ENCODE measurements at places on chromosomes 4 and X. TPM values are rescaled to one million over a fixed set of nuclear protein-coding genes. Genes with fewer than 3 reads are reported as not detected.

DNA sequence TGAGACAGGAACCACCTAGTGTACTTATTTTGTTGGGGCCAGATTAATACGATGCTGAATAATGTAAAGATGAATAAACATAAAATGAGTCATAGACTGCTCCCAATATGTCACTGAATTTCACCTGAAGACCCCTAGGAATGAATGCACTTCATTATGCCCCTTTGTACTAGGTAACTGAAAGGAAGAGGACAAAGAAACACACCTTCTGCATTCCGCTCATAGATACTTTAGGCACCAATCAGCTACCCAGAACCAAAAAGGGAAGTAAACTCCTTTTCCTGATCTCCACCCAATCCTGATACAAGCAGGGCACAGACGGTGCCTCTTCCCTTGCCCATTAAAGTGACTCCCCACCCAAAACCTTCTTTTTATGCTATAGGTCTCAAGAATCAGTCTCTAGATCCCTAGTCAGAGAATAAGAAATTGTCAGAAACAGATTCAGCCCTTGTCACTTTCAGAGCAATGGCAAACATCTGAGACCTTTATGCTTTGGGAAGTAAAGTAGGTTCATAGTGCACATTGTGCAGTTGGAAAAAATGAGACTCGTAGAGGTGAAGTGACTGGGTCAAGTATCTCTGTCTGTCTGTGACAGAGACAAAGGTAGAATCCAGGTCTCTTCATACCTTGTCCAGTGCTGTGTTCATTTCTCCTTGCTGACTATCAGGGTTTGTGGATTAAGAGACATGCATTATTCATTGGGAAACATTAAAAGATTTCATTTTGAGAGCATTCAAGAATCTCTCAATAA lies 2.3 kb downstream of the GPR174 start:
- peak overlapping the region; percentile 91 for H3K27ac ChIP-seq
- H3K4me3 ChIP-seq: peak overlapping the region; percentile 46
- H3K27me3 ChIP-seq: no peaks in the 10 kb centered on the region
- peaks cover 14% of the 10 kb centered on the region for H3K4me1 ChIP-seq

- H3K4me3 ChIP-seq: no peak overlapping the region
- H3K27ac ChIP-seq: no peak overlapping the region
- no peaks in the 10 kb centered on the region for H3K4me1 ChIP-seq
- H3K27me3 ChIP-seq: no peaks in the 10 kb centered on the region
These were observed 791.0 kb upstream of the DIAPH2 start for GRCh38 chrX:95893636-95894035.

- no peaks in the 10 kb centered on the region for H3K4me1 ChIP-seq
- no peak overlapping the region for H3K4me3 ChIP-seq
- no peaks in the 10 kb centered on the region for H3K36me3 ChIP-seq
- H3K27me3 ChIP-seq: no peaks in the 10 kb centered on the region
- DNase-seq: no peak
These were observed 58.2 kb upstream of the DUSP21 start for GRCh38 chrX:44785652-44786051.

DNA sequence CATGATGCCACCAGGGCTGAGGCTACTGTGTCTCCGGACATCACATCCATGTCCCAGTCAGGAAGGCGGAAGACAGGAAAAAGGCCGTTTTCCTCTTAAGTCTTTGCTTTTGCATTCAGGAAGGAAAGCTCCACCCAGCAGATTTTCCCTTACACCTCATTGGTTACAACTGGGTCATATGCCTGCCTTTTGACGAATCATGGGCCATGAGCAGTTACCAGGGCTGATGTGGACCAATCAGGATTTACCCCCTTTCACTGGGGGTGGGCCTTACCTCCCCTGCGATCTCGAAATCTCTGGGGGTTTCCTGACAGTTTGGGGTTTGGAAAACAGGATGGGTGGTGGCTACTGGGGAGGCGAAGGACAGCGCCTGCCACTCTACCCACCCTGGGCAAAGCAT lies 52.5 kb upstream of the GRPEL1 start:
- H3K36me3 ChIP-seq: no peaks in the 10 kb centered on the region
- H3K27ac ChIP-seq: no peak overlapping the region
- no peak overlapping the region for H3K4me3 ChIP-seq

DNA sequence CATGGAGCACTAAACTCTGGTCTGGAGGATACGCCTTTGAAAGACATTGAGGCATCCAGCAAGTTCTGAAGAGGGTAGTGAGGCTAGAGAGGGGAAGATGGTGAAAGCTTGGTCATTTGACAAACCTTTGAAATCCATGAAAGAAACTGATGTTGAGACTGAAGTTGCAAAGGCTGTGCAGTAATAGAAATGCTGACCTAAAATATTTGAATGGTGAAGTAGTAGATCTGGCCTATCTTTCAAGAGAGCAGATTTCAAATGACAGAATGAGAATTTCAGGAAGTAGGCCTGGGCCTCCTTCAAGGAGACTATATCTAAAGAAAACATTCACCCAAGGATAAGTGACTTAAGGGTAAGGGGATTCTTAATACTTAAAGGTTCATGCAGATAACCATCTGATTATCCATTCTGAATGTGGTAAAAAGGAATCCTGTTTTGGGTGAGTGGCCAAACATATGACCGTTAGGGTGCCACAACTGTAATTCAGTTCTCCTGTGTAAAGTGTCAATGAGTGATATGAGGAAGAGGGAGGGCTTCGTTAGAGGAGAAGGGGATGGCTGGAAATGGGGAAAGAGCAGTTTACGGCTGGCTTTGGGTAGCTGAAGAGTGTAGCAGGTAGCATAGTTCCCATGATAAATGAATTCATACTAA lies 62.2 kb downstream of the AMELX start:
- H3K4me1 ChIP-seq: peaks cover 2% of the 10 kb centered on the region
- no peak for DNase-seq

GRCh38 chrX:31237189-31237588 lies 165.3 kb upstream of the FTHL17 start:
- DNase-seq: no peak
- no peak overlapping the region for H3K27ac ChIP-seq
- H3K36me3 ChIP-seq: no peaks in the 10 kb centered on the region
- H3K4me3 ChIP-seq: no peak overlapping the region
- H3K4me1 ChIP-seq: no peaks in the 10 kb centered on the region
- no peaks in the 10 kb centered on the region for H3K27me3 ChIP-seq

- no peak overlapping the region for H3K4me3 ChIP-seq
- H3K4me1 ChIP-seq: no peaks in the 10 kb centered on the region
- DNase-seq: no peak
- no peaks in the 10 kb centered on the region for H3K36me3 ChIP-seq
These were observed 159.0 kb downstream of the PACRGL start for GRCh38 chr4:20859097-20859781.

DNA sequence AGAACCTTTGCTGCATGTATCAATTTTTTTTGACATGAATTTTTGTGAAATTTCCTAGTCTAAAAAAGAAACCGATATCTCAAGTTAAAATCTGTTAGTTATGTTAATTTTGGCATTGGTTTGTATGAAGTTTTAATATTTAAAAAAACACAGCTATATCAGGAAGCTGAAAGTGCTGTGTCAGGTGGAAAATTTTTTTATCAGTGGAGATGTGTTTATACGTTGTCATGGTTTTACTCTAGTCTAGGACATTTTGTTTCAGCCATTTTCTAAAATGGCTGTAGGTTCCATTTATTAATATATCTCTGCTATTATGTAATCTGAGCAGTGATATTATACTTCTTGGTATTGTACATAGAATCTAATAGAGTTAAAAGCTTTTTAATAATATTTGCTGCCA lies 34.2 kb downstream of the OCRL start:
- H3K4me3 ChIP-seq: no peak overlapping the region
- no peak overlapping the region for H3K27ac ChIP-seq
- DNase-seq: no peak
- no peaks in the 10 kb centered on the region for H3K27me3 ChIP-seq
- no peaks in the 10 kb centered on the region for H3K4me1 ChIP-seq

GRCh38 chrX:114037515-114037914 lies 546.4 kb upstream of the HTR2C start:
- H3K27ac ChIP-seq: no peak overlapping the region
- no peaks in the 10 kb centered on the region for H3K4me1 ChIP-seq
- H3K27me3 ChIP-seq: no peaks in the 10 kb centered on the region
- H3K36me3 ChIP-seq: no peaks in the 10 kb centered on the region

GRCh38 chr4:47213539-47213938 lies 182.2 kb downstream of the GABRB1 start:
- no peak overlapping the region for H3K4me3 ChIP-seq
- H3K27ac ChIP-seq: no peak overlapping the region
- no peaks in the 10 kb centered on the region for H3K4me1 ChIP-seq
- DNase-seq: no peak
- no peaks in the 10 kb centered on the region for H3K27me3 ChIP-seq
- H3K36me3 ChIP-seq: no peaks in the 10 kb centered on the region

GRCh38 chrX:115579327-115579726 lies 18.4 kb downstream of the PLS3 start:
- H3K4me1 ChIP-seq: no peaks in the 10 kb centered on the region
- no peak overlapping the region for H3K4me3 ChIP-seq
- H3K27me3 ChIP-seq: no peaks in the 10 kb centered on the region
- H3K27ac ChIP-seq: no peak overlapping the region

GRCh38 chrX:96619588-96619987 lies 65.1 kb upstream of the DIAPH2 start:
- H3K4me1 ChIP-seq: no peaks in the 10 kb centered on the region
- H3K4me3 ChIP-seq: no peak overlapping the region
- H3K36me3 ChIP-seq: no peaks in the 10 kb centered on the region
- no peaks in the 10 kb centered on the region for H3K27me3 ChIP-seq
- no peak overlapping the region for H3K27ac ChIP-seq
- no peak for DNase-seq

DNA sequence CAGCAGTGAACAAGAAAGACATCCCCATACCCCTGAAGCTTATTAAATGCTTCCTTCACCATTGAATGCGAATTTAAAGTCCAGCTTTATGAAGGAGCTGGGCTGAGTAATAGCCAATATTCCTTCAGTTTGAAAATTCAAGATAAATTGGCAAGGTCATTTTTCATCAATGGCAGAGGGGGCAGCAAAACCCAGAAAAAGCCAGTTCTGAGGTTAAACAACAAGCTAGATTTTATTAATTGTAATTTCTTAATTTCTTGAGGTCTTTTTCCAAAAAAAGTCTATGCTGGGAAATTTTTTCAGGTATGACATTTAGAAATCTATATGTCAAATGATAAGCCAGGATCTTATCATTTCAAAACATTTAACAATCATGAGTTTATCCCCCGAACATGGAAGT lies 808.9 kb downstream of the RPA4 start:
- no peaks in the 10 kb centered on the region for H3K27me3 ChIP-seq
- no peak for DNase-seq
- H3K27ac ChIP-seq: no peak overlapping the region

- no peak for DNase-seq
- no peaks in the 10 kb centered on the region for H3K27me3 ChIP-seq
- H3K4me3 ChIP-seq: no peak overlapping the region
- no peaks in the 10 kb centered on the region for H3K4me1 ChIP-seq
- no peaks in the 10 kb centered on the region for H3K36me3 ChIP-seq
These were observed 53.1 kb downstream of the NDST3 start for GRCh38 chr4:118087366-118087765.

GRCh38 chrX:49746306-49746705 lies 50.5 kb upstream of the PAGE1 start:
- DNase-seq: no peak
- no peaks in the 10 kb centered on the region for H3K4me1 ChIP-seq
- H3K4me3 ChIP-seq: no peak overlapping the region
- peaks cover 2% of the 10 kb centered on the region for H3K27me3 ChIP-seq

- H3K27ac ChIP-seq: no peak overlapping the region
- no peak for DNase-seq
- H3K27me3 ChIP-seq: peaks cover 23% of the 10 kb centered on the region
- no peak overlapping the region for H3K4me3 ChIP-seq
- H3K36me3 ChIP-seq: no peaks in the 10 kb centered on the region
- peaks cover 2% of the 10 kb centered on the region for H3K4me1 ChIP-seq
These were observed 7.7 kb downstream of the HAND2 start for GRCh38 chr4:173522160-173522950.

GRCh38 chr4:21092531-21092930 lies 392.3 kb downstream of the PACRGL start:
- no peaks in the 10 kb centered on the region for H3K27me3 ChIP-seq
- no peak overlapping the region for H3K4me3 ChIP-seq
- no peak for DNase-seq
- no peaks in the 10 kb centered on the region for H3K4me1 ChIP-seq

- DNase-seq: peak; percentile 9
- H3K27me3 ChIP-seq: no peaks in the 10 kb centered on the region
- no peaks in the 10 kb centered on the region for H3K4me1 ChIP-seq
- H3K36me3 ChIP-seq: no peaks in the 10 kb centered on the region
- H3K4me3 ChIP-seq: no peak overlapping the region
- no peak overlapping the region for H3K27ac ChIP-seq
These were observed 218.2 kb downstream of the IDS start for GRCh38 chrX:149286940-149287349.

- H3K36me3 ChIP-seq: no peaks in the 10 kb centered on the region
- peak; percentile 50 for DNase-seq
- H3K4me3 ChIP-seq: no peak overlapping the region
- H3K27ac ChIP-seq: no peak overlapping the region
These were observed 18.8 kb upstream of the RPL34 start for GRCh38 chr4:108601532-108601931.

GRCh38 chr4:170491981-170492380 lies 402.2 kb upstream of the AADAT start:
- H3K36me3 ChIP-seq: no peaks in the 10 kb centered on the region
- DNase-seq: no peak
- H3K4me3 ChIP-seq: no peak overlapping the region
- no peak overlapping the region for H3K27ac ChIP-seq

GRCh38 chrX:14095702-14096101 lies 66.0 kb upstream of the GEMIN8 start:
- no peaks in the 10 kb centered on the region for H3K4me1 ChIP-seq
- H3K36me3 ChIP-seq: no peaks in the 10 kb centered on the region
- peak; percentile 13 for DNase-seq
- no peak overlapping the region for H3K4me3 ChIP-seq
- no peak overlapping the region for H3K27ac ChIP-seq
- H3K27me3 ChIP-seq: no peaks in the 10 kb centered on the region

GRCh38 chrX:82961129-82961528 lies 547.0 kb upstream of the POU3F4 start:
- no peak overlapping the region for H3K4me3 ChIP-seq
- H3K27ac ChIP-seq: no peak overlapping the region
- no peaks in the 10 kb centered on the region for H3K27me3 ChIP-seq

DNA sequence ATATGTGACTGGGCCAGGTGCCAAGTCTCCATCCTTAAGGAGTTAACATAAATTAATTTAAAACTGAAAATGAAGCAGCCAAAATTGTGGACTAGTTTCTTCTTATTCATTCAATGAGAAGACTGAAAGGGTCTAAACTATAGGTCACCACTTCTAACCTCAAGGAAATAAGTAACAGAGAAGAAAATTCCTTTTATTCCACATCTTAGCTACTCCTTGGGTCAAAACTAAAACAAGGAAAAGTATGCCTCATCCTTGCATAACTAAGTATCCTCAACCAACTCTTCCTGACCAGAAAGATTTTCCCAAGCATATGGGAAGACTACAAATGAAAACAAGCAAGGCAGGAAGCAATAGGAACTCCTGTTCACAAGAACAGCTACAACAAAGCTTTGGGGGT lies 71.2 kb downstream of the ZNF827 start:
- no peaks in the 10 kb centered on the region for H3K27me3 ChIP-seq
- H3K4me1 ChIP-seq: no peaks in the 10 kb centered on the region
- no peak overlapping the region for H3K27ac ChIP-seq
- DNase-seq: no peak

Gene FRMPD4
- not detected for total RNA-seq

Gene CD40LG
- 37.1 TPM for total RNA-seq

Gene SH3RF1
- 0.25 TPM for total RNA-seq

Gene PRSS12
- total RNA-seq: not detected

Gene VCX3B
- not detected for total RNA-seq

Gene HGFAC
- 0.33 TPM for total RNA-seq

Gene CT55
- not detected for total RNA-seq

Gene MAGEA6
- not detected for total RNA-seq

Gene PRPS2
- total RNA-seq: 28.0 TPM

All from T-cell (primary cell).